ENCODE measurements at places on chromosomes 5 and 9. TPM values are rescaled to one million over a fixed set of nuclear protein-coding genes. Genes with fewer than 3 reads are reported as not detected.

The HTR4 gene
- not detected for total RNA-seq

- no peak for DNase-seq
Observed at GRCh38 chr5:106833517-106833916, 837.2 kb downstream of the EFNA5 start.

DNA sequence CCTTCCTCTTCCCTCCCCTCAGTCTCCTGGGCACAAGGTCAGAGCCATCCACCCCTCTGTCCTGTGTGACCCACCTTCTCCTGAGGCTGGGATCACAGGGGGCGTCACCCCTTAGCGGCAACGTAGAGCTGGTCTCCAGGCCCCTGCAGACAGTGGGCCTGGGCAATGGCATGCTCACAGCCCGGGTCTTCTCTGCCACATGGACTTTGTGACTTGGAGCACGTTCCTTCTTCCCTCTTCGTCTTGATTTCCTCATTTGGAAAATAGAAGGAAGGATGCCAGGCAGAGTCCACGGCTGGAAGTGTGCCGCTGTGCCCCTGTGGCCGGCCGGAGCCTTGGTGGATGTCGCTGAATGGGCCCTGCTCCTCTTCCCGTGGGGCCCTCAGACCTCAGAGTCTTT lies 10.0 kb downstream of the RXRA start:
- DNase-seq: no peak

GRCh38 chr5:9661316-9662015 lies 31.3 kb upstream of the TAS2R1 start:
- DNase-seq: no peak

- no peak for DNase-seq
Observed at GRCh38 chr5:104965006-104965405, 1402.4 kb upstream of the NUDT12 start.

- DNase-seq: no peak
Observed at GRCh38 chr5:127418974-127419682, 98.3 kb upstream of the PRRC1 start.

- no peak for DNase-seq
Observed at GRCh38 chr5:97452646-97453045, 269.6 kb upstream of the RIOK2 start.

GRCh38 chr5:55226934-55227663 lies at the start of gene MCIDAS:
Gene MCIDAS, minus strand, starts transcription at chr5:55227315. Its CDS starts 177 bp downstream, at chr5:55227138.
- DNase-seq: no peak

GRCh38 chr5:74082512-74083055 lies 456.6 kb downstream of the ARHGEF28 start:
- no peak for DNase-seq

GRCh38 chr5:107100121-107100520 lies 570.6 kb downstream of the EFNA5 start:
- DNase-seq: no peak

DNA sequence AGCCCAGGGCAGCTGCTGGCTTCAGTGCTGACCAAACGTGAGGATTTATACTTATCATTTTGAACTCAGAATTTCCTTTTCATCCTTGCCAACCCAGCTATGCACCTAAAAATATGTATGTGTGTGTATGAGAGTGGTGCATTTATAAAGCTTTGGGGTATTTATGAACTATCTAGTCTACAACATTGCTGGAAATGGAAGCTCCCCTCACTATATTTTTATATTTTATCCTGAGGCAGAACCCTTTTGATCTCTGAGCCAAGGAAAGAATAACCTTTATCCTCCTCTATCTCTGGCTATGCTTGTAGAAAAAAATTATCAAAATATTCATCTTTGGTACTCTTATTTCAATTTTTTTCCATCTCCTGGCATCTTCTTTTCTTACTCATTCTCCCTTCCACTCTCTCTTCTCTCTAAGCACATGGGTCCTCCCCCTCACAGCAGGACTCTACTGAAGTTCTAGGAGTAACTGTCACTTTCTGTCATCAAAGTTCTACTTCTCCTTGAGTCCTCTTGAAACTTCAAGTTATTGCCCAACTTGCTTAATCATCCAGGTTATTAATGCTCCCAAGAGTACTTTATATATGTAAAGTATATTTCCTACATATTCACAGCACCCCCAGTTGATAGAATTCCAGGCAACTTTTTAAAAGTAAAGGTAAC lies 190.9 kb downstream of the HINT1 start:
- DNase-seq: no peak

Data from pulmonary artery endothelial cell (primary cell).